ENCODE measurements at places on chromosomes 11 and 22.

DNA sequence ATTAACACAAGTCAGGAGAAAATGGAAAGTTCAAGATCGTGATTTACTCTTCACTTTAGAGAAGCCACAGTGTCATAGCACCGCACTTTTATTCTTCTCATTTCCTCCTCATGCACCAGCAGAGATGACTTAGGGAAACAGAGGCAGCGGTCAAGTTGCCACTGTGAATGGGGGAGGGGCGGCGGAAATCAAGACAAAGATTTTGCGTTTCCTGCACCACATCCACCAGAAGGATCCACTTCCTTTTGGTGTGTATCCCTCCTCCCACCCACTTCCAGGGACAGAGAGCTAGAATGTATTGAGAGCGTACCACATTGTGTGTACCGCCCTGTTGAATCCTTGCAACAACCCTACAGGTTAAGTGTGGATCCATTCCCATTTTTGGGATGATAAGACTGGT lies 21.8 kb downstream of the TSPAN18 start:
- DNase-seq = no peak

DNA sequence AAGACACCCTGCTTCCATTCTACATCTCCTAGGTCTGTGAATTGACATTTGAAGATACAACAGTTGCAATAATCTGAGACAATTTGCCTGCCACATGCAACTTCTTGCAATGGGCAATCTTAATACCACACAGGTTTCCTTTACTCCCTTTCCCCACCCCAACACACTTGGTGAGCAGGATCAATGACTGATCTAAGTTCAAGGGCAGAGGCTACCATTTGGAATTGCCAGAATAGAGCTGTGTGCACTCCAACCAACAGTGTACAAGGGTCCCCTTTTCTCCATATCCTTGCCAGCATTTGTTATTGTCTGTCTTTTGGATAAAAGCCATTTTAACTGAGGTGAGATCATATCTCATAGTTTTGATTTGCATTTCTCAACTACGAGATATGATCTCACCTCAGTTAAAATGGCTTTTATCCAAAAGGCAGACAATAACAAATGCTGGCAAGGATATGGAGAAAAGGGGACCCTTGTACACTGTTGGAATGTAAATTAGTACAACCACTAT lies 2.9 kb upstream of the NNMT start:
- DNase-seq = no peak

- peak; percentile 42 for DNase-seq
Measured at GRCh38 chr11:67368621-67369020, 4.8 kb downstream of the CLCF1 start.

DNA sequence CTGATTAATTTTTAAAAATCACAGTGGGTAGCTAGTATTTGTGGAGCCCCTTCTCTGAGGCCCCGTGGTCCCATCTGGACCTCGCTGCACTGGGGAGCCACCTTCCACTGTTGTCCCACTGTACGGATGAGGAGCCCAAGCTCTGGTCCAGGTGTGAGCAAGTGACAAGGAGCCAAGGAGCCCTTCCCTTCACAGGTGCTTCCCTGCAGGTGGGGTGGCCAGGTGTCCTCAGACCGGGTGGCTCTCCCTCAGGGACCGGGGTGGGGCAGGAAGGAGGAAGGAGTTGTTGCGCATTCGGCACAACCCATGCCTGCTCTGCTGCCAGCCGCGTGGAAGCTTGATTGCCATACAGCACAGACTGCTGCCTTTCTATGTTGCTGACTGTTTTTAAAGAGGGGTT lies 10.4 kb upstream of the SEPTIN5 start:
- DNase-seq = no peak

DNA sequence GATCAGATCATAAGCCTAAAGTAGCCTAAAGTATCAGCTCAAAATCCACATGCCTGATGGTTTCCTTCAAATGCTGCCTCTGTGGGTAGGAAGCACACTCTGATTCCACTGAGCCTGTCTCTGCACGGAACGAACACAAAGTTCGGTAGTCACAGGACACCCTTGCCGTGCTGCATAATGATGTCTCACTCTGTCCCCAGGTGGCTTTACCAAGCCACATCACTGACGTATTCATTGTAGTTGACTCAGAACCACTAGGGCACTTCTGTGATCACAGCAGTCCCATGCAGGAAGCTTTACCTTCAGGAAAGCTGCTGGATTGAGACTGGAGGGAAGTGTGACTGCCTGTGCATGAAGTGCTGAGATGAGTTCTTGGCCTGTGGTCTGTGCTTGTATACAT lies 147.7 kb downstream of the ATXN10 start:
- no peak for DNase-seq

DNA sequence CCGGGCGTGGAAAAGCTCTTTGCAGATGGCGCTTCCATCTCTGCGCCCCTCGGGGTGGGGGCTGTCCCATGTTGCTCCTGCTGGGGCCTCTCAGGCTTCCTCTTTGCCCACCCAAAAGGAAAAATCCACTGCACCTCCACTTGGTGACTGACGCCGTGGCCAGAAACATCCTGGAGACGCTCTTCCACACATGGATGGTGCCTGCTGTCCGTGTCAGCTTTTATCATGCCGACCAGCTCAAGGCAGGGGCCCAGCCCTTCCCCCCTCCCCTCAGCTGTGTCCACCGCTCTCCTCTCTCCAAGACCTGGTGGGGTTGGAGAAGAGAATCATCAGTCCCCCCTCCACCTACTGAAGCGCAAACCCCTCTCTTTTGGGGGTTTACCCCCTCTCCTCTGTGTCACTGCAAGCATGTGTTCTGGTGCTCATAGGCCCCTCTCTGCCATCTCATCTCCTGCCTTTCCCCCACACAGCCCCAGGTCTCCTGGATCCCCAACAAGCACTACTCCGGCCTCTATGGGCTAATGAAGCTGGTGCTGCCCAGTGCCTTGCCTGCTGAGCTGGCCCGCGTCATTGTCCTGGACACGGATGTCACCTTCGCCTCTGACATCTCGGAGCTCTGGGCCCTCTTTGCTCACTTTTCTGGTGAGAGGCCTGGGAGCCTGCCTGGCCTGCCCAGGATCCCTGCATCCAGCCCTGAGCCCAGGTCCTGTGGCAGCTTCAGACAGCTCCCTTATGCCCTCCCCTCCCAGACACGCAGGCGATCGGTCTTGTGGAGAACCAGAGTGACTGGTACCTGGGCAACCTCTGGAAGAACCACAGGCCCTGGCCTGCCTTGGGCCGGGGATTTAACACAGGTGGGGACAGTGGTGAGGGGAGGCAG lies 1.8 kb downstream of the LARGE2 start:
- DNase-seq = no peak

- DNase-seq = no peak
Measured at GRCh38 chr11:128957202-128957482, 14.5 kb upstream of the TP53AIP1 start.

DNA sequence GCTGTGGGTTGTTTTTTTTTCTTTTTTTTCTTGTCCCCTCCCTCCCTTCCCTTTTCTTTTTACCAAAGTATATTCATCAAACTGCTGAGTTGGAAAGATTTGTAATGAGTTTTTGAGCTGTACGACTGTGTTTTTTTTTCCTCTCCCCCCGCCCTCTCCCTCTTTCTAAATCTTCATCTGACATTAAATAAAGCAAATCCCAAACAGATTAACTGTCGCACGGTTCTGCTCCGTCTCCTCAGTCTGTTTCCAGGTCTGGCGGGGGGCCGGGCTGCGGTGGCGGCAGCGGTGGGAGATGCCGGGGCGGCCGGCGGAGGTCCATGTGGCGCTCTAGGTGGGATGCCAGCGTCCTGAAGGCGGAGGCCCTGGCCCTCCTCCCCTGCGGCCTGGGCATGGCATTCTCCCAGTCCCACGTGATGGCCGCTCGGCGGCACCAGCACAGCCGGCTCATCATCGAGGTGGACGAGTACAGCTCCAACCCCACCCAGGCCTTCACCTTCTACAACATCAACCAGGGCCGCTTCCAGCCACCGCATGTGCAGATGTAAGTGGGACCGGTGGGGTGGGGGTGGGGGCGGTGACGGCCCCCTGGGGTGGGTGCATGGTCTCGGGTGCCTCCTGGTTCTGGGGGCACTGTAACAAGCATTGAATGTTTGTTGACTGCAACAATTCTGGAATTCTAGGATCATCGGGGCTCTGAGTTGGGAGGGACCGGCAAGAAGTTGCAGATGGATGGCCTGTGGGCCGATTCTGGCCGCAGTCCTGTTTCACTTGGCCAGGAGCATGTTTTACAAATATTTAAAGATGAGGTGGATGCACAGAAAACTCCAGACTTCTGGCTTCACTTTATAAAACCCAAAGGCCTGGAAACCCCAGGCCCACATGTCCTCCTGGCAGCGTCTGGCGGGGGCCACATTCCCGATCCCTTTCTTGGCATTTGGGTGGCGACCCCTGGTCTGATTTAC lies 13.1 kb downstream of the MPPED1 start:
- DNase-seq = no peak

DNA sequence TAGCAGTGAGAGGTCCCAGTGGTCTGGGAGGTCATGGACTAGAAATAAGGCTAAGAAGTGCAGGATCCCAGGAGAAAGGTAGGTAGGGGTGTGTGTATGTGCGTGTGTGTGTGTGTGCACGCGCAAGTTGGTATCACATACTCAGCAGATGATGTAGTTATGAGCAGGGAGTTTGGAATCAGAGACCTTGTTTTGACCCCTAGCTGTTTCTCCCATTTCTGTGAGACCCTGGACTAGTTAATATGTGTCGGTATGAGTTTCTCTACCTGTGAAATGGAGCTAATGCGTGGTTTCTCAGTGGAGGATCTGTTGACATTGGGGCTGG lies 1.3 kb downstream of the SERPING1 start:
- DNase-seq = no peak

- no peak for DNase-seq
Measured at GRCh38 chr11:19101796-19102520, 15.0 kb upstream of the ZDHHC13 start.

GRCh38 chr22:35299217-35299672 lies 449 bp upstream of the TOM1 start:
- no peak for DNase-seq

DNA sequence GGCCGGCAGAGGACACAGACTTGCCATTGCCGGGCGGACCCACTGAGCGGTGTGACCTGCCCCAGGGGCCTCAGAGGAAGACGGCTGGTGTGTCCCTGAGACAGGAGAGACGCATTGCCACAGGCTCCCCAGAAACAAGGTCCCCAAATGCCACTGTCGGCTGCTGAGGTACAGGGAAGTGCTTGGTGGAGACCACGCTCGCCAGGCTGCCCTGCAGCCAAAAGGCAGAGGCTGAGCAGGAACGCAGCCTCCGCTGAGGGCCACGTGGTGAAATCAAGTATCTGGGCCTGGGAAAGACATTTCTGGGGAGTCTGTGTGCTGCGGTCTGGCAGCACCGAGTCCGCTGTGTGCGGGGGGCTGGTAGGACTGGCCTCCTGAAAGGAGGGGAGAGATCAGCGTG lies 794.9 kb downstream of the BRD1 start:
- DNase-seq = no peak

DNA sequence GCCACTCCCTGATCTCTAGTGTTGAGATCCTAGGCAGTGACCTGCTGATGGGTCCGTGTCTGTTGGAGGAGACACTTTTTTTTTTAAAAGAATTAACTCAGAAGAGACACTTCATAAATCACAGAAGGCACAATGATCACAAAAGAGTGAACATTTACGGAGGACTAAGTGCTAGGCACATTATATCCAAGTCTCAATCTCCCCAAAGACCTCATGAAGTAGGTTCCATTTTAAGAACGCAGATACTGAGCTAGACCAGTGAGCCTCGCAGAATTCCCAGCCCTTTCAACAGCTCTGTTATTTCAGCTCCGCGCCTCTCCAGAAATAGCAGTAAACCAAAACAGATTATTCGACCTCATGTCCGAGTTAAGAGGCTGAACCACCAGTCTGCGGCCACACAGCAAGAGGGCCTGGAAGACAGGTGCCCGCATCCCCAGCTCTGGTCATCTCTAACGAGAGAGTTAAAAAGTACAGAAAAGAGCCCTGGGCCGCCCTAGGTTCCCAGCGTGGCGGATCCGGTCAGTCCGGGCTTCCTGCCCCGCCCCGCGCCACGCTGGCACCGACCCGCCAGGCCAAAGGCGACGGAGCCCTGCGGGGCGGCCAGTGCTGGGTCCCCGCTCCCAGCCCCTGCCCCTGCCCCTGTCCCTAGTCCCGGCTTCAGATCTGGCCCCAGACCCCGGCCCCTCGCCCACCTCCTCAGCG lies 612 bp downstream of the XBP1 start:
- peak; percentile 65 for DNase-seq

DNA sequence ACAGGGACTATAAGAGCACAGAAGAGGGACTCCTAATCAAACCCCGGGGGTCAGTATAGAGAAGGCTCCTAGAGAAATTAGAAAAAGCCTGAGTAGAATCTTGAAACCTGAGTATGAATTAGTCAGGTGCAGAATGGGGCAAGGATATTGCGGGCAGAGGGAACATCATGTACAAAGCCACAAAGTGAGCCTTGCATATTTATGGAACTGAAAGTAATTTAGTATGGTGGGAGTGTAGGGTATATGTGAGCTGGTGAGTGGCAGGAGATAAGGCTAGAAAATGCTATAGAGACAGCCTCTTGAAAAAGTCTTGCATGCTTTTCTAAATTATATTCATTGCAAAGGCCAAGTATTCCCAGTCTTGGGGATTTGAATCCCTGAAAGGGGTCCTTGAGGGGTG lies 93.7 kb downstream of the STIM1 start:
- DNase-seq = no peak

DNA sequence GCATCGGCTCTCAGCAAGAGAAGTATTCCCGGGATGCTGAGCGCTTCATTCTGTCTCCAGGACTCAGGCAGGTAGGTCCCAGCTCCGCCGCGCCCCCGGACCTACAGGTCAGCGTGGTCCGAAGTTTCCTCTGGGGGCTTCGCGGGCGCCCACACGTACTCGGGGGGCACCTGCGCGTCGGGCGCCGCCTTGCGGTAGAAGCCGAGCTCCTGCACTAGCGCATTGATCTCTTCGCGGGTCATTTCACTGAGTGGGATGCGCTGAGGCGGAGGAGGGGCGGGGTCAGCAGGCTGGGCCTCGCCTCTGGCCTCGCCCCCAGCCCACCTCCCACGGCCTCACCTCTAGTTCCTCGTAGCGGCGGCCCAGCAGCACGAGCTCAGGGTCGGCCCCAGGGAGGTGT lies 2.5 kb downstream of the SELENOM start:
- DNase-seq = no peak

DNA sequence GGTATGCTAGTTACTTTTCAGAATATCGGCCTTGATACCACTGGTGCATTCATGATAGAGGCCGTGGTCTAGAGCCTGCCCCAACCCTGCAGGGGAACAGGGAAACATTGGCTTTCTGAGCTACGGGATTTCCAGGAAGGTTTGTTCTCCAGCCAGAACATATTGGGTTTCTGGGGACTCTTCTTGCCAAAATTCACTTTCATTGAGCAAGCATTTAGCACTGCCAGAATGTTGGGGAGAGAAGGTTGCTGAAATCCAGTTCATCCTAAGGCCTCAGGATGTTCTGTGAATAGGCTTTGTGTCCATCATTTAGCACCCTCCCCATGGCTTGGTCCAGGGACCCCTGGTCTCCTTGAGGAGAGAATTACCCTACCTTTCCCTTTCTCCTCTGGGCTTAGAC lies 36.7 kb downstream of the DRG1 start:
- DNase-seq = no peak

DNA sequence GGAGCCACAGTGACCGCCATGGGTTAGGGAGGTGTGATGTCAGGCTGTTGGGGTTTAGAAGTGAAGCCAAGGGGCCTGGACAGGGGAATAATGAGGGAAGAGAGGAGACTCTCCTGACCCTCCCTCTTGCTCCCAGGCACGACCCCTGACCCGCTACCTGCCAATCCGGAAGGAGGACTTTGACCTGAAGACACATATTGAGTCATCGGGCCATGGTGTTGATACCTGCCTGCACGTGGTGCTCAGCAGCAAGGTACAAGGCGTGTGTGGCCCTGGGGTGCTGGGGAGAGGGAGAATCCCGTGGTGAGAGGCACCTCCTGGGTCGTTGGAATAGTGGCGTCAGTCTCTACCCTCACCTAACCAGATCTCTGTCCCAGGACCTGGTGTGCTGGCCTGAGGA lies 29.5 kb downstream of the TREH start:
- no peak for DNase-seq

GRCh38 chr11:72224564-72225410 lies at the start of gene INPPL1:
TSS of gene INPPL1 (plus strand) at chr11:72224767. CDS start at chr11:72224985, 218 bp downstream.
- peak; percentile 54 for DNase-seq

Data from activated T-cell treated with anti-CD3 and anti-CD28 coated beads, Interleukin-2, amount 50 U/mL, for 72 hours (primary cell).